Activated effector memory CD4-positive, alpha-beta T cell treated with anti-CD3 and anti-CD28 coated beads, Interleukin-2, amount 50 U/mL, for 16 hours (primary cell): ENCODE measurements at places on chromosomes 5 and 9.
A peak's percentile ranks its signal among the peaks of the same experiment; 100 is the strongest.

DNA sequence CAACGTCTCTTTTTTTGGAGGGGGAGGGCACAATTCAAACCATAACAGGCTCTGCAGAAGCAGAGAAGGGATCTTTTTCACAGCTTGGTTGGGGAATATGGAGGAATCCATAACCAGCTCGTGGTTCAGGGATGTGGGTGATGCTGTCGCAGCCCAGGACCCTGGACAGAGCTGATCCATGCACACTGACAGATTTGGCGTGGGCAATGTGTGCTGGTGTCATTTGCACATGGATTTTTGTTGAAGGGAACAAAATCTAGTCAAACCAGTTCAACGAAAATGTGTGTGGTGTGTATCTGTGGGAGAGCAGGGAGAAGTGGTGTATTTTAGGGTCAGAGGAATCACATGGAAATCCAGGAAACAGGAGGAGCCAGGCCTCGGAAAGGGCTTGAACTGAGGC is 4.2 kb downstream of the DOCK2 start:
- no peak for DNase-seq

DNA sequence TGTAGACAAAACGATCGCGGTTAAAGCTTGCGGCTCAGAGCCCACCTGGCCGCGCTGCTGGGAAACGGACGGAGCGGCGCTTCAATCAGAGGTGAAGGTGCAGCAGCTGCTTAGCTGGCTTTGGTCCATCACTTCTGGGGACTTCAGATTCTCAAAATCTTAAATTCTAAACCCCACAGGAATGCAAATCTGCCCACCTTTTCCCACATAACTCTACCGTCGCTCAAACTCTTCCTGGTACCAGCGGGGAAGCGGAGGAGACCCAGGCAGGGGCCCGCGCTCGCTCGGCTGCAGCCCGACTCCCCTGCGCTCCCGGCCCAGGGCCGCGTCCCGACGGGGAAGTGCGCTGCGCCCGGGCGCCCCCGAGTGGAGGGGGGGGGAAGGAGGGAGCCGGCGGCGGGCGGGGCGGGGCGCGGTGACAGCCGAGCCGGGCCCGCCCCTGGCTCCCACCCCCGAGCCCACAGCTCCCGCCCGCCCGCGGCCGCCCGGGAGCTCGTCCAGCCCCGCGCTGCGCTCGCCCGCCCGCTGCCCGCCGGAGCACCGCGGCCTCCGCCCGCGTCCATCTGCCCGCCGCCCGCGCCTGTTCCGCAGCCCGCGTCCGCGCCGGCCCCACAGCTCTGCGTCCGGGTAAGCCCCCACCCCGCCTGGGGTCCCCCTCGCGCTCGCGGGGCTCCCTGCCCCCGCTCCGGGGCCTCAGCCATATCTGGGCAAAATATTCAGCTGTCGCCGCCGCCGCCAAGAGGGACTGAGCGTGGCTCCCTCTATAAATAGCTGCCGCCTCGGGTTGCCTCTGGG is at the start of gene TMOD1:
Gene TMOD1, plus strand, starts transcription at position 490 of the 795 bp plus-strand sequence. CDS start 22,523 bp downstream, outside the sequence.
- DNase-seq, result peak; percentile 77

- DNase-seq, result no peak
Measured at GRCh38 chr5:125487231-125487630, 740.8 kb upstream of the ZNF608 start.

DNA sequence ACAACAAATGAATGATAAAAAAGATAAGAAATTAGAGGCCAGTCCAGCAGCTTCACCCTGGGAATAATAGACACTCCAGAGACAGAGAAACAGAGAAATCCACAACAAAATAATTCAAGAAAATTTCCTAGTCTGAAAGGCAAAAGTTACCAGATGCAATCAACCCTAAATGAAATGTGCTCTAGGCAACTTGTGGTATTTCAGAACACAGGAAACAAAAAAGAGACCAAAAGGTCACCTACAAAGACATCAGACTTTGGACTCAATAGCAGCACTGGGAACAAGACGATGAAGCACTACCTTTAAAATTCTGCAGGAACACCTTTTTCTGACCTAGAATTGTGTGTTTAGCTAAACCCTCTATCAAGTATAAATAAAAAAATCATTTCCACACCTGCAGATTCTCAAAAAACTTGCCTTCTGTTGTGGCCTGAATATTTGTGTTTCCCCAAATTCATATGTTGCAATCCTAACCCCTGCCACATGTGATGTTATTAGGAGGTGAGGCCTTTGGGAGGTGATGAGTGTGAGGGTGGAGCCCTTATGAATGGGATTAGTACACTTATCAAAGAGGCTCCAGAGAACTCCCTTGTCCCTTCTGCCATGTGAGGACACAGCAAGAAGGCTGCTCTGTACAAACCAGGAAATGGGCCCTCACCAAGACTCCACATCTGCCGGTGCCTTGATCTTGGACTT is 5.9 kb upstream of the MAPK9 start:
- DNase-seq, result no peak

- no peak for DNase-seq
Measured at GRCh38 chr5:76527685-76528161, 95.5 kb downstream of the F2RL2 start.

DNA sequence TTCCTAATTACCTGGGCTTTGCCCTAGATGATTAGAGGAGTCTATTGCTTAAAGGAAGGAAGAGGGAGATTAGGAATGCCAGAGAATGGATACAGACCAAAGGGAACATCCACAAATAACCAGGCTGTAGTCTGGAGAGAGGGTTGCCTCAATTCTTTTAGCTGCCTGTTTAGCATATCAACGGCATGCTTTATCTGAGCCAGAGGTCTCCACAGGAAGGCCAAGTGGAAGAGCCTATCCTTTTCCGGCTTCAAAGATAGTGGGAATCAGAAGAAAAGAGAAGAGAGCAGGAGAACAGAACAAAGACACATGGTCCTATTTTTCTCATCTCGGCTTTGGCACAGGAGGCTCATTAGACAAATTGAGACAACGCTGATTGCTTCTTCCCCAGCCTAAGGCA is 142.4 kb downstream of the NMUR2 start:
- DNase-seq, result no peak

- no peak for DNase-seq
Measured at GRCh38 chr9:69895185-69895584, 74.6 kb downstream of the CFAP95 start.

DNA sequence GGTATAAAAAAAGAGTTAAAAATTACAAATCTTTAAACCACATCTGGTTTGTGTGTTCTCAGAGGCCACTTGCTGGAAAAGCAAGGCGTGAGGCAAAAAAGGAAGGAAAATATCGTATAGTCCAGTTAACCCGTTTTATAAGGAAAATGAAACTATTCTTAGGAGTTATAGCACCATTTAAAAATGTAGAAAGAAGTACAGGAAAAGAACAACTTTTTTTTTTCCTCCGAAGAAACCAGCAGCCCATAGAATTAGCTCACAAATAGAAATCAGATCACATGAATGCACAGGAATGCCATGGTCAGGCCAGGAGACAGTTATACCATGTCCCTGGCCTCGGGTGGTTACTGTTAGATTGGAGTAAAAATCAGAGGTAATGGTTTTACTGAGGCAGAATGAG is 241.6 kb downstream of the FBXL7 start:
- no peak for DNase-seq

GRCh38 chr5:17058438-17058837 is 122.3 kb upstream of the MYO10 start:
- no peak for DNase-seq

DNA sequence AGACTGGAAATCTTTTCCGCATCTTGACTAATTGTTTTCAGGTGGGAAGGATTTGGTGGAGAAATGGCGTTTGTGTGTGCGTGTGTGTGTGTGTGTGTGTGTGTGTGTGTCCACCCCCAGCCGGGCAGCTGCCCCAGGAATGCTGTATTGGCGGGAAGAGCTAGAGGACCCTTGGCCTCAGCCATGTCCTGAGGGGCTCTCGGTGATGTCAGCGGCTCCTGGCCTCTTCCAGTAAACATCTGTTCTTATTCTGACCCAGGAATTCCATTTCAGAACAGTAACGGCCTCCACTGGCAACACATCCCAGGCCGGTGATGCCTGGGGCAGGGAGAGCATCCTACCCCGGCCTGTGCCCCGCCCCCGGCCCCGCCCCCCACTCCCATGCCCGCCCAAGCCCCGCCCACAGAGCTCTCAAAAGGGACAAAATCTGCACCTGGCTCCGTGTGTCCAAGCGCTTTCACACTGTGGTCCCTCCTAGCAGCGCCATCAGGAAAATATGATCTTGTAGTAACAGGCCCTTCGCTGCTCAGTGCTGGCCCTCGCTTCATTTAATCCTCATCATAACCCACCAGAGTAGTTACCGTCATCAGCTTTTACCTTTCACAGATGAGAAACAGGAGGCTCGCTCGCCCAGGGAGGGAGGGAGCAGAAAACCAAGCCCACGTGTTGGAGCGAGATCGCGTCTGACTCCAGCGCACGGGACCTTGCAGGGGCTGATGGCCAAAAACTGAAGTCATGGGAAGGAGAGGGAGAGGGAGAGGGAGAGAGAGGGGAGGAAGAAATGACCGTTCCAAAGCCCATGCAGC is 18.9 kb downstream of the ADAMTS2 start:
- DNase-seq, result no peak

GRCh38 chr9:126563556-126563955 is 50.2 kb upstream of the LMX1B start:
- no peak for DNase-seq

DNA sequence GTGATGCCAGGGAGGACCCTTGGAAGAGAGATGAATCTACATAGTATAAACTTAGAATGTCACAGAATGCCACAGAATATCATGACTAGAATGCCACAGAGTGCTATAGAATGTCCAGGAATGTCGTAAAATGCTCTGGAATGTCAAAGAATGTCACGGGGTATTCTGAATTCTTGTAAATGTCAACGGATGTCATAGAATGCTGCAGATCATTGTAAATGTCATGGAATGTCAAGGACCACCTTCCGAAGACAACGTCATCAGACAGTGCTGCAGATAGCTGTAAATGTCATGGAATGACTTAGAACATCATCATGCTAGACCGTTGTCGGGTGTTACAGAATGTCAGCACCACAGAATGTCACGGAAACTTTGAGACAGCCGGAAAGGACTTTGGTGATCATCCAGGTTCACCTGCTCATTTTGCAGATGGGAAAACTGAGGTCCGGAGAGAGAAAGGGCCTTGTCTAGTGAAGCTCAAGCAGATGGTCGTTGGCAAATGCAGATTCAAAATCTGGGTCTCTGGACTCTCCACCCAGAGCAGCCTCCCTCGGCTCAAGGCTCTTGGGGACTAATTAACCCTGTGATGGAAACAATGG is 117.1 kb downstream of the LHX2 start:
- no peak for DNase-seq

DNA sequence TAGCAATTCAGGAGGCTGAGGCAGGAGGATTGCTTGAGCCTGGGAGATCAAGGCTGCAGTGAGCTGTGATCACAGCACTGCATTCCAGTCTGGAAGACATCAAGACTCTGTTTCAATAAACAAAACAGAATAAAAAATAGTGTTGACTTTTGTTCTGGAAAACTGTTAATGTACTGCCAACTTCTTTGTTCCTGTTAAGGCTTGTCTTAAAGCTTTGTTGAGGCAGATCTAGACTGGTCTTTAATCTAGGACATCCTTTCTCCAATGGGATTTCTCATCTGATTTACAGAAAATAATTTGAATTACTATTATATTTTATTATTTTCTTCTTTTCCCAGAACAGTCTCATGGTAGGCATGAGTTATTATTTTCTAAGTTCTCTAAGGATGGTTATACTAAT is 26.0 kb downstream of the BDP1 start:
- DNase-seq, result no peak

- no peak for DNase-seq
Measured at GRCh38 chr5:143037071-143037470, 266.9 kb downstream of the ARHGAP26 start.

GRCh38 chr9:137069508-137070091 is 757 bp downstream of the SAPCD2 start:
- no peak for DNase-seq

DNA sequence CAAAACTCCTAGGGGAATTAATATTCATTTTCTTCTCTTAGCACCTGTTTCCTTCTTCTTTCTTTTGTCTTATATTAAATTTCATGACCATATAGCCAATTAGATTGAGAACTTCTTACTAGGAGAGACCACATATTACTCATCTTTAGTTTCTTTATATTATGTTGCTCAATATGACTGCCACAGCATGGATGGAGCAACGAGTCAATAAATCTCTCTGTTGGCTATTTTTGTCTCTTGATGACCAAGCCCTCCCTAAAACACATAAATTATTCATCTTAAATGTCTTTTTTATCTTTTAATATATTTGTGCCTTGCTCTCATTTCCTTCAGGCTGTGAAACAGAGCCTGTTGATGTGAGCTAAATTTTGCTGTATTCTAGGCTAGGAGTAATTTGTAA is 123.0 kb downstream of the ADAMTSL1 start:
- DNase-seq, result no peak

GRCh38 chr9:89386797-89387196 is 68.5 kb downstream of the SECISBP2 start:
- DNase-seq, result no peak

DNA sequence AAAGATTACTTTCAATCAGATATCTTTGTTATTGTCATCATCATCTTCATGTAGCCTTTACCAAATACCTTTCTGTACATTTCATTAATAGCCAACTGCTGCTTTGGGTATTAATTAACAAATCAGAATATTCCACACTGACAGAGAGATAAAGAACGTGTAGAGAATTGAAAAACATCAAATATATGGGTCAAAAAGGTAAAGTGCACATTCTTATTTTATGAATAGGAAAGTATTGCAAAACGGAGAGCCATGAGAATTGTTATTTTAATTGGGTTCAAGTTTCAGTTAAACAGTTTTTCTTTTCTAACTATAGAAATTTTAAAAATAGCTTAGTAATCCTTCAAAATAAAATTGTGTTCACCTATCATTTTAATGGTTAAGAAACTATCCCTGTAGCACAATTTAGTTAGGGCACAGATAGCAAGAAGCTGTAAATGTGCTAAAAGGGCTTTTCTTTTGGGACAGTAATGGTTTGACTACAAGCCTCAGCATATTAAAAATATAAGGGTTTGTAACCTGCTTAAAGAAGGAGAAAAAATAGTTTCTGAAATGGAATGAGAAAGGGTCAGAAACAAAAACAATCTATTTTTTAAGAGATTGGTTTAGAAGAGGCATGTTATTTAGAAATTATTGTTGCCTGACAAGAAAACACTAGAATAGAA is 62.9 kb downstream of the PDE4D start:
- no peak for DNase-seq

GRCh38 chr5:72597456-72597948 is 90.3 kb upstream of the ZNF366 start:
- DNase-seq, result no peak

DNA sequence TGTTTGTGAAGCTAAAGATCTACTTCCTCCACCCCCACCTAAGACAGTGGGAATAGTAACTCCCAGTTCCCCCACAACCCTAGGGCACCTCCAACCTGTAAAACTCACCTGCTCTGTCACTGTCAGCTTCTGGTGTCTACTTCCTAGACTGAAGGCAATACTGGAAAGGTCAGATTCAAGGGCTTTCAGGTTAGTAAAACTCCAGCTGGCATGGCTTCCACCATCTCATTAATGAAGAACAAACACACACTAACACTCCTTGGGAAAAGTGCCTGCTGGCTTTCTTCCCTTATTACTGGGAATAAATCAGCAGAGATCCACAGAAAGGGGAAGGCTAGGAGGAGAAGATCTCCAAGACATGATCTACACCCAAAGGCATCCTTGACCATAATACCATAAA is 109.9 kb downstream of the TMEM174 start:
- no peak for DNase-seq
